ENCODE measurements at places on chromosomes 1 and 21.

- ATAC-seq = no peak
Observed at GRCh38 chr1:25587290-25587689, 29.3 kb upstream of the MAN1C1 start.

- no peak for ATAC-seq
Observed at GRCh38 chr1:83060221-83060620, 938.7 kb downstream of the TTLL7 start.

- no peak for ATAC-seq
Observed at GRCh38 chr1:37166005-37166404, 131.7 kb upstream of the GRIK3 start.

- no peak for ATAC-seq
Observed at GRCh38 chr1:61012341-61012761, 70.0 kb upstream of the NFIA start.

DNA sequence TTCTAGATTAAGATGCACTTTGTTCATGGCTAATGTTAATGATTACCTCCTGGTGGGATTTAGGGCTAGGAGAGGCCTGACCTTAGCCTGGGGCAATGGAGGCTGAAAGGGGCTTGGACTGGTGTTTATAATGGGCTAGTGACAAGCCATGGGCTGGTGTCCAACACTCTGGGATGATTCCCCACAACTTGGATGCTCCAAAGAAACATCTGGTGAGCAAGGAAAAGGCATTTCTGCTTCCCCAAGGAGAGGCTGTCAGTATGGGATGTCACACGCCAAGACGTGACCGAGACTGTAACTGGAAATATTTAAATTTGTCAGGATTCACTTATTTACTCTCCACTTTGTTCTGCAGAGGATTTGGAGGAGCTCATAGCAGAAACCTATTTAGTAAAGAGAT lies 45.2 kb downstream of the PTPRU start:
- ATAC-seq = no peak

DNA sequence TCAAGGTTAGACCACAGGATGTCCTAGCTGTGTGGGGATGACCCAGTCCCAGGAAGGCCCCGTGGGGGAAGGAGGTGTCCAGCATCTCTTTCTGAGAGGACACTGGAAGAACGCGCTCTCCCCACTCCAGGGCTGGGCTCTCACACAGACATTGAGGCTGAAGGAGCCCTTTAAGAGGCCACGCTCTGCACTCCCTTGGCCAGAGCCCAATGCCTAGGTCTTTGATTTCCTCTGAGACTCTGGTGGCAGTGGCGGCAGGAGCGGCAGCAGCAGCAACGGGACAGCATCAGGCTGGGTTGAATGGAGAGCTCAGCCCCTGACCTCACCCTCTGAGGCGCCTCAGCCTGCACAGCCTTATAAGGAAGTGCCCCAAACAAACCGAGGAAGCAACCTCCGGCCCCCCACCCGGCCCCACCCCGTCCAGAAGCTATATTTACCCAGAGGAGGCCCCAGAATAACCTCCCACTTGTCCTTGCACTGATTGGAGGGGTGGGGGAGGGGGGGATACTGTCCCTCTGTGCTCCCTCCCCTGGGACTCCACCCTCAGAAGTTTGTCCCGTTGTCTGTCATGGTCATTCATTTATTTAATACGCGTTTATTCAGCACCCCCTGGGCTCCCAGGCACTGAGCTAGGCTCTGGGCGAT lies 12.3 kb downstream of the NES start:
- ATAC-seq = no peak
